ENCODE measurements at places on chromosomes 4 and X. TPM values are rescaled to one million over a fixed set of nuclear protein-coding genes. Genes with fewer than 3 reads are reported as not detected.

CXCL8 gene
- total RNA-seq = 0.82 TPM

TMEM154 gene
- 4.4 TPM for total RNA-seq

GRCh38 chr4:26911254-26911653, 50.6 kb downstream of the STIM2 start:
- DNase-seq = no peak

GRCh38 chrX:129403974-129404669, 119.2 kb downstream of the SMARCA1 start:
- no peak for DNase-seq

DNA sequence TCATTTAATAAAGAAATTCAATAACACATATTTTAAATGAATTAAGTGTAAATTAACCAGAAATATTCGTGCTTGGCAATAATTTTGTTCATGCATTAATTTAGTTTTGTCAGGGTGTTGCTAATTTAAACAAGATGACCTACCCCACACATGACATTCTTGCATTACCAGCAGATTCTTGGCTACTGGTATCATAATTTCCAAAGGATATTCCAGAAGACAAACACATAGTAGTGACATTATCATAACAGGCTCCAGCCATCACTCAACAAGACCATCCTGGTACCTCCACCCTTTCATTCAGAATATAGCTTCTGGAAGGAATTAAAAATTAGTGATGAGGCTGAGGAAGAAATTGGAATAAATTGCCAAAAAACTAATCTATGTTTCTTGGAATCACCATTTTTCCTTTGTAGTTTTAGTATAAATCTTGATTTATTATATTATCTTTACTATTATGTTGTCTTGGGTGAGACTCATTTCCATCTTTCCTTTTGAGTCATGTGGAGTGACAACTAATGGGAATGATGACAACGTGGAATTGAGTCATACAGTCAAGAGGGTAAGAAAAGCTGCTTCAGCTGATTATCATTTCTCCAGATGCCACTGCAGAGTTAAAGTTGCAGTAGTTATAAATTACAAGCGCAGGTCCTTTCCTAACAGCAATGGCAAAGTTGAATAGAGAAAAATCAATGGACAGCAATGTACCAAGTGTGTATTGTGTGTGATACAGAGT, 30.9 kb upstream of the HHIP start:
- no peak for DNase-seq

GRCh38 chr4:2363056-2363721, 55.3 kb downstream of the ZFYVE28 start:
- DNase-seq = no peak

DNA sequence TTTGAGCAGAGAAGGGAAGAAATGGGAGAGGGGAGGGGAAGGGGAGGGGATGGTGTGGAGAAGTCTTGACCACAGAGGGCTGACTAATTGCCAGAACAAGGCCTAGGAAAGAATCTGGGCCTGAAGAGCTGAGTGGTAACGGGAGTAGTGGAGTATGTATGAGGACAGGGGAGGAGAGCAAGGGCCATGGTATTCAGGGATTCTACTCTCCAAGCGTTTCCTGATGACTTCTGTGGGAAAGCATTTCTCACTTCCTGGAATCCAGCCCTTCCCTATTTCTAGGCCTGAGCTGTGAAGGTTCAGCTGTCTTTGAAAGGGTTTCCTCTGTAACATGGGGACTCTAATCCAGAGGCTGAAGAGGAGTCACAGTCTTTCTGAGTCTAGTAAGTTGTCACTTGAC, 19.7 kb upstream of the SOX3 start:
- DNase-seq = no peak

FAM9A gene
- not detected for total RNA-seq

DNA sequence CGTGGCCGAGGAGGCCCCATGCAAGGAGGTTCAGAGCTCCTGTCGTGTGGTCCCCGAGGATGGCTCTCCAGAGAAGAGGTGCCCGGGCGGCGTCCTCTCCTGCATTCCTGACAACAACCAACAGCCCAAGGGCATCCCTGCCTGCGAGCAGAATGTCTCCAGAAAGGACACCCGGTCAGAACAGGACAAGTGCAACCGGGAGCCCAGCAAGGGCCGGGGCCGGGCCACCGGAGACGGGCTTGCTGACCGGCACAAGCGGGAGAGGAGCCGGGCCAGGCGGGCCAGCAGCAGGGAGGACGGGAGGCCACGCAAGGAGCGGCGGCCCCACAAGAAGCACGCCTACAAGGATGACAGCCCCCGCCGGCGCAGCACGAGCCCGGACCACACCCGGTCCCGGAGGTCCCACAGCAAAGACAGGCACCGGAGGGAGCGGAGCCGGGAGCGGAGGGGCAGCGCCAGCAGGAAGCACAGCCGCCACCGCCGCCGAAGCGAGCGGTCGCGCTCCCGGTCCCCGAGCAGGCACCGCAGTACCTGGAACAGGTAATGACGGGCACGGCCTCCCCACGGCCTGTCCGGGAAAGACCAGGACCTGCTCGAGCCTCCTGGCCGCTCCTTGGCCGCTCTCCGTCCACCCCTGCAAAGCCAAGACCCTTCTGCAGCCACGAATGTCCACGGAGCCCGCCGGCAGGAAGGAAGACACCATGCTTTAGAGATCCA, 9.8 kb downstream of the AKAP17A start:
- no peak for DNase-seq

- DNase-seq = no peak
These were observed 30.4 kb downstream of the PRPS1 start for GRCh38 chrX:107658660-107659059.

CSN1S1 gene
- 0.68 TPM for total RNA-seq

GRCh38 chrX:11481035-11481434, 184.7 kb downstream of the ARHGAP6 start:
- DNase-seq = no peak

DNA sequence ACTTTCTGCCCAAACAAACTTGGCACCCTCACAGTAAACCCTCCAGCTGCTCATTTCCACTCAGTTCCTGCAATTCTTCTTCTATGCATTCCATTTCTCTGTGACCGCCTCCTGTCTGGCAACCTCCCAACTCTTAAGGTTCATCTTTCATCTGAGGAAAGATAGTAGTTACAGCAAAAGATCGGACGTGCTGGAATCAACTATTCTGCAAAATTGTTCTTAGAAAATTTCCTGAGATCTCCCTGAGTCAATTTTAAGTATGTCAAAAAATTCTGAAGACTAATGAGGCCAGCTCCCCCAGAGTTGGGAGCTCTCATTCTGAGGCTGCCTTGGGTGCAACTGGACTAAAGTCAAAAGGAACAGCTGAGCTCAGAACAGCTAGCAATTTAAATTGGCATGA, 1026.0 kb downstream of the ADGRL3 start:
- DNase-seq = no peak

DNA sequence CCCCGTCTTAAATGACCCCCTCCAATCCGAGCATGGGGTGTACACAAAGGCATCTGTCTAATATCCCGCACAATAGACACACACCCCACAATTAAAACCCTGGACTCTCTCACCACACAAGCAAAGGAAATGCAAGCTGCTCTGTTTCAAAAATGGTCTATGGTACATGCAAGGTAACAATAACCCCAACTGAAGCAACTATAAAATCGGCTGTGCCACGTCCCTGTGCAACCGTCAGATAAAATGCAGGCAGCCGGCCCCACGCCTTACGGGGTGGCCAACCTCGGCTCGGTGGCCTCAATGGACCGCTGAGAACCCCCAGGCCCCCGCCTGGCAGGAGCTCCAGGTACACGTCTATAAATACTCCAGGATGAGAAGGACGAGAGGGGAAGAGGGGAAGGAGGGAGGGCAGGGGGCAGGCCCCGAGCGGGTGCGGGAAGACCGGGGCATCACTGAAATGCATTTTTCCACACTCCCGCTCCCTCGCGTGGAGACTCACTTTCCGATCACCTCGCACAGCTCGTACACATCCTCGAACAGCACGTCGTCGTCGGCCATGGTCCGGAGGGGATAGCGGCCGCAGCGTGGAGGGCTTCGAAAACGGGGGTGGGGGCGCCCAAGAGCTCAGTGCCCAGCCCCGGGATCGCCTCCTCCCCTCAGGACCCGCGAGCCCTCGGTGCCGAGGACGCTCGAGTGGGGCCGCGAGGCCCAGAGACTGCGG, 763 bp downstream of the CASK start:
- peak; percentile 37 for DNase-seq

- no peak for DNase-seq
These were observed 75.5 kb downstream of the TBC1D9 start for GRCh38 chr4:140680686-140681085.

DNA sequence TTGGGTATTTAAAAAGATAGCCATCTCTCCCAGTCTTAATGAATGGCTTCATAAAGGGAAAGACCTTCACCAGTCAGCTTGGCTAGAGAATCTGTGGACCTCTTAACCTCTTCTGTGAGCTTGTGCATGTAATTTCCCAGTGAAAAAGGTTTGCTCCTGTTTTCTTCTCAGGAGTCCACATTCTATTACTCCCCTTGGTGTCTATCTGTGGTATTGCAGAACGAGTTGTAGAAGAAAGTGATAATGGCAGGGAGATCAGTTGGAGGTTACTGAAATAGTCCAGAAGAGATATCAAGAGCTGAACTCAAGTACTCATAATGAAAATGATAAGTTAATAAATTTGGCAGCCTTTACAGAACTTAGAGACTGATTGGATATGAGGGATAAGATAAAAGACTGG, 16.5 kb upstream of the VAMP7 start:
- DNase-seq = no peak

DNA sequence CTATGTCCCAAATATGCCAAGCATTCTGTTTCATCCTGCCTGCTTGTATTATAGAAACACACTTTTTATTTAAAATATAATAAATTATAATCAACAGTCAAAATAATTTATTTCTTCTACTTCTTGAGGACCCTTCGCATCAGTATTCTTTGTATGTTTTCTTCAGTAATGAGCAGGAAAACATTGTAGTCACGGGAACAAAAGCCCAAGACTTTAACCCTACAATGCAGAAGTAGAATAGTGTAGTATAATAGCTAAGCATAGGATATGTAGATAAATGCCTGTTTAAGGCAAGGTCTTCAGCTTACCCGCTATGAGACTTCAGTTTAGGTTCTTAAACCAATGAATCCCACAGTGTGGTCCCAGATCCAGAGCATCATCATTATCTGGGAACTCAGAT, 156.6 kb downstream of the PPP3CA start:
- no peak for DNase-seq

Data from left cardiac atrium (tissue), 4 donors.